ENCODE measurements at places on chromosomes 6 and 20.

GRCh38 chr6:124479991-124480430 lies 482.2 kb upstream of the RNF217 start:
- no peak for DNase-seq

DNA sequence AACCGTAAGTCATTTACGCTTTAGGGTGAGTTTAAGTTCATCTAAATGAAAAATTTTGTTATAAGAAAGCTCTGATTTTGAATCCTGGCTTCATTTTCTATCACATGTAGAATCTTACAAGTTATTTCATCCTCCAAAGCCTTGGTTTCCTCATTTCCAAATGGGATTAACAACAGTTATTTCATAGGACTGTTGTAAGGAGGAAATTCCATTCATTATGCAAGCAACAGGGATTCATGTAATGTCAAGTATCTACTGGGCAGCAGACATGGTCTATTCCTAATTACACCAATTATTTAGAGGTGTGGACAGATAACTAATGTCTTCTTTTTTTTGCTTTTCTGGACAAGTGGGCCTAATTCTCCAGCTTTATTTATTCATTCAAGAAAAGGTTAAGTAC lies 154.0 kb downstream of the PDSS2 start:
- no peak for DNase-seq

DNA sequence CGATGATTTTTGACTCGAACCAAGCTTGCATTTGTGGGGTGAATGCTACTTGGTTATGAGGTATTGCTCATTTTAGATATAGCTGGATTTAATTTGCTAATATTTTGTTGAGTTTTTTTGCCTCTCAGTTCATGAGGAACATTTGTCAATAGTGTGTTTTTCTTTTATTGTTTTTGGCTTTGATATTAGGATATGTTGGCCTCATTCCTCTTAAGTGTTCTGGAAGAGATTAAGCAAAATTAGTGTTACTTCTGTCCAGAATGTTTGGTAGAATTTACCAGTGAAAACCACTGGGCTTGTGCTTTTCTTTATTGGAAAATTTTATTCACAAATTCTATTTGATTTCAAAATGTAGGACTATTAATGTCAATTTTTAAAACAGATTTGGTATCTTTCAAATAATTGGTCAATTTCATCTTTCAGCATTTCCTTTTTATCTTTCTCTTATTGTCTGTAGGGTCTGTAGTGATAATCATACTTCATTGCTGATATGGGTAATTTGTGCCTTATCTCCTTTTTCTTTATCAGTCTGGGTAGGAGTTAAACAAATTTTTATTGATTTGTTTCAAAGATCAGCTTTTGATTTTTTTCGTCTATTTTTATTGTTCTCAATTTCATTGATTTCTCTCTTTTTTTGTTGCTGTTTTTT lies 14.1 kb downstream of the AIG1 start:
- no peak for DNase-seq

GRCh38 chr6:38603966-38604365 lies 35.8 kb downstream of the BTBD9 start:
- no peak for DNase-seq

DNA sequence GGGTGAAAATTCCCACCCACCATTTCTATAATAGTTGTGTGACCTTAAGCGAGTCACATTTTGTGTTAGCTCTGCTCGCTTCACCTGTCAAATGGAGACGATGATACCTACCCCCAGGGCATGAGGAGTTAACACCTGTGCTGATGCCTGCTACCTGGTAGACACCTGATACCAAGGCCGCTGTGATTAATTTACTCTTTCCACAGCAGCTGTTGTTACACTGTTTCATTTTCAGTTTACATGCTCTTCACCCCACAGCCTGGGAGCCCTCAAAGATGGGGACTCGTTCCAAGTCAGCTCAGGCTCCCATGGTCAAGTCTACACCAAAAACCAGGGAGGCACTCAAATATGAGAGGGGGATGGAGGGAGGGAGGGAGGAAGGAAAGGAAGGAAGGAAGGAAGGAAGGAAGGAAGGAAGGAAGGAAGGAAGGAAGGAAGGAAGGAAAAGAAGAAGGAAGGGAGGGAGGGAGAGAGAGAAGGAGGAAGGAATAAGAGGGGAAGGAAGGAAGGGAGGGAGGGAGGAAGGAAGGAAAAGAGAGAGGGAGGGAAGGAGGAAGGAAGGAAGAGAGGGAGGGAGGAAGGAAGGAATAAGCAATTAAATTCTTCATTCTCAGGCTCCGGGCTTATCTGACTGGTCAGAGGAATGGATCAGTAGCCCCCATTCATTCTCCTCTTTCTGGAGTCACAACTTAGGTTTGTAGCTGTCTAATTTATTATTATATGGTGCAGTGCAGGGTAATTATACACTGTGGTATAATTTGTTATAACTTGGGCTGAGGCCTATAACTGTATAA lies 40.9 kb downstream of the PDYN start:
- DNase-seq: no peak

DNA sequence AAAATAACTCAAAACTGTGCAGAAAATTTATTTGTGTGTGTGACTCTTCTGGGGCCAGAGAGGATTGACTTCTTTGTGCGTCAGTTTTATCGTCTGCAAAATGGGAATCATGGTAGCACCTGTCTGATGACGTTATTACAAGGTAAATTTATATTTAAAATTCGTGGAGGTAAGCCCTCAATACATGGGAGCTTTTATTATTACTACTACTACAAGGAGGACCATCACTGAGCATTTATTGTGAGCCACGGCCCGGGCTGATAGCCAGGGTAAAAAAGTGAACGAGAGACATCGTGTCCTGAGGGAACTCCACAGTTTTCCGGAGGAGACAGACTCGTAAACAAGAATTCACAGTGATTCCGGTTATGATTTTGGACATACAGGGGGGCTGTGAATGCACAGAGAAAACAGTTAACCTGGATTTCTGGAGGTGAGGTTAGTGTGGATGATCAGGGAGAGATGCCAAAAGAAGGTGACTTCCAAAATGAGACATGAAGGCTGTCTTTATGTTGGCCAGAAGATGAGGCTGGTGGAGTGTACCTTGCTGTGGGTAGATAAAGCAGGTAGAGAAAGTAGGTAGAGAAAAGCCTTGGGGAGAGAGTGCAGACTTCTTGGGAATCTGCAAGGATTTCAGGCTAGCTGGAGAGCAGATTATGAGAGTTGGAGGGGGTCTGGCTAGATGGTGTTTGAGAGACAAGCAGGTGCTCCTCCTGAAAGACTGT lies 10.6 kb upstream of the SERINC3 start:
- DNase-seq: no peak

Data from iPS DF 6.9 (cell line).